ENCODE measurements at places on chromosomes 12 and 14.

- H3K4me1 ChIP-seq: peaks cover 6% of the 10 kb centered on the region
- peak; percentile 49 for DNase-seq
- no peaks in the 10 kb centered on the region for H3K27me3 ChIP-seq
- no peak overlapping the region for H3K27ac ChIP-seq
Measured at GRCh38 chr12:95633049-95633731, 81.9 kb upstream of the USP44 start.

DNA sequence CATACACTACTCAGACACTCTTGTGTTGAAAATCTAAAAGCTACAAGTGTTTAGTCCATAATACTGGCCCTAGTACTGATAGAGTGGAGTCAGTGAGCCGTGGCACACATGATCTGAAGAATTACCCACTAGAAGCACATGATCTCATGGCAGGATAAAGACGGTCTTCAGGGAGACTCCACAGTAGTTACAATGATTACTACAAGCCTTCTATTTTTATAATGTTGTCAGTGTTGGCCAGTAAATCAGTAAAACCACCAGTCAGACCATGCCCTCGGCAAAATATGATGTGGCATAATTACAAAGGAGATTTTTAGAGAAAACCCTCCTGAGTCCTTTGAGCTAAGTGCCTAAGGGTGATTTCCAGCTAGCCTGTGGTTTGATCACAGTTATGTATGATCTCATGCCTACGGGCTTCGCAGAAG is 114.9 kb downstream of the PDZRN4 start:
- H3K27me3 ChIP-seq: no peaks in the 10 kb centered on the region
- H3K27ac ChIP-seq: no peak overlapping the region
- no peak overlapping the region for H3K4me3 ChIP-seq

GRCh38 chr12:2970744-2971143 is 11.5 kb downstream of the TEAD4 start:
- no peak overlapping the region for H3K27ac ChIP-seq
- peaks cover 3% of the 10 kb centered on the region for H3K36me3 ChIP-seq
- peak; percentile 64 for DNase-seq
- no peaks in the 10 kb centered on the region for H3K4me1 ChIP-seq

GRCh38 chr12:120720234-120720986 is 5.2 kb upstream of the ACADS start:
- peaks cover 26% of the 10 kb centered on the region for H3K36me3 ChIP-seq
- H3K27ac ChIP-seq: no peak overlapping the region
- no peaks in the 10 kb centered on the region for H3K4me1 ChIP-seq
- no peak overlapping the region for H3K4me3 ChIP-seq
- DNase-seq: no peak

- H3K4me3 ChIP-seq: no peak overlapping the region
- no peak for DNase-seq
- no peaks in the 10 kb centered on the region for H3K4me1 ChIP-seq
- peak overlapping the region; percentile 44 for H3K27ac ChIP-seq
Measured at GRCh38 chr12:127613056-127613455, 653.9 kb upstream of the TMEM132C start.

GRCh38 chr12:38465020-38465419 is 148.4 kb downstream of the ALG10B start:
- H3K27me3 ChIP-seq: no peaks in the 10 kb centered on the region
- no peak overlapping the region for H3K4me3 ChIP-seq
- no peaks in the 10 kb centered on the region for H3K4me1 ChIP-seq
- no peaks in the 10 kb centered on the region for H3K36me3 ChIP-seq

DNA sequence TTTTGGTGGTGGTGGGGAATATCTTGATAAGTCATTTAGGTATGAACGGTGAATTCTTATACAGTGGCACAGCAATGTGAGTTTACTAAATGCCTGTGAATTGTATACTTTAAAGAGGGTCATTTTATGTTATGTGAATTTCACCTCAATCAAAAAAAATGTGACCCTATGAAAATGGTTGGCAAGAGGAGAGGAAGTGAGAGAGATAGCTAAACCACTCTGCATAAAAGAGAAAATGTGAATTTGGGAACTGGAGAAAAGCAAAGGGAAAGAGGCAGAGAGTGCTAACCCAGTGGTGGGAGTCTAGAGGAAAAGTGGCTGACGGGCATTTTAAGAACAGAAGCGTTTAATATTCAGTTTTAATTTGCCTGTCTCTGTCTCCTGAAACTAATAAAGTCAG is 93.8 kb downstream of the SLC38A6 start:
- no peaks in the 10 kb centered on the region for H3K4me1 ChIP-seq
- H3K27ac ChIP-seq: no peak overlapping the region
- H3K4me3 ChIP-seq: no peak overlapping the region

- H3K27ac ChIP-seq: no peak overlapping the region
- no peaks in the 10 kb centered on the region for H3K27me3 ChIP-seq
- no peak for DNase-seq
- H3K36me3 ChIP-seq: no peaks in the 10 kb centered on the region
- H3K4me3 ChIP-seq: no peak overlapping the region
- no peaks in the 10 kb centered on the region for H3K4me1 ChIP-seq
Measured at GRCh38 chr12:132354211-132354981, 25.0 kb upstream of the GALNT9 start.

- no peak overlapping the region for H3K27ac ChIP-seq
- H3K4me1 ChIP-seq: no peaks in the 10 kb centered on the region
- no peak for DNase-seq
Measured at GRCh38 chr12:1204581-1205121, 213.6 kb downstream of the ERC1 start.

DNA sequence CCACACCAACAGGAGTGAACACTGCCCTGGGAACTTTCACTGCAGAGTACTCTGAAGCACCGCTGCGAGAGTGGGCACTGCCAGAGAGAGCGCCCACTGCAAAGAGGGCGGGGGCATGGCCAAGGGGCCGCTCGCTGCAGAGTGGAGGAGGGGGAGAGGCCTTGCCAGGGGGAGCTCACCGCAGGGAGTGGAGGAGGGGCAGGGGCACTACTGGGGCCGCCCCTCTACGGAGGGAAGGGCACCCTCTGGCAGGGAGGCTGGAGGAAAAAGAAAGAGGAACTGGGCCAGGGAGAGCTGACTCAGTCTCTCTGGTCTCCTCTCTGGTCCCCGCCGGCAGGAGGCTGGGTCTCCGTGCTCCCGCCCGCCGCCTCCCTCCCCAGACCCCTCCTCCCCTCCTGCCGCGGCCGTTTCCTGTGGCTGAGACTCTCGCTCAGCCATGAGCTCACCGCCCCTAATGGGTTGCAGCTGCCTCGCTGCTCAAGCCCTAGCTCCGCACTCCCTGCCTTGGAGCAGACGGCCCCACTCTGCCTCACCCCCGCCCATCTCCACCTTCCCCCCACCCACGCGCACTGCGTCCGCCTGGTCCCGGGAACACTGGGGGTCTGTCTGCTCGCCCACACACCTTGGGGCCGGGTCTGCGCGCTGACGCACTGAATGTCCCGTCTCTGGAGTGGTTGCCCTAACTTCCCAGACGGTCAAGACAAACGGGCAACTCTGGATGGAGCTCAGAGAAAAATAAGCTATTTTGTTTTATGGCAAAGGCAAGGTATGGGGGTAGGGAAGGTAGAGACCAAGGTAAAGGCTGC is 1.3 kb downstream of the ARHGEF40 start:
- DNase-seq: peak; percentile 98
- peaks cover 5% of the 10 kb centered on the region for H3K4me1 ChIP-seq
- peak overlapping the region; percentile 89 for H3K4me3 ChIP-seq
- peak overlapping the region; percentile 99 for H3K27ac ChIP-seq
- peaks cover 8% of the 10 kb centered on the region for H3K36me3 ChIP-seq
- H3K27me3 ChIP-seq: no peaks in the 10 kb centered on the region

DNA sequence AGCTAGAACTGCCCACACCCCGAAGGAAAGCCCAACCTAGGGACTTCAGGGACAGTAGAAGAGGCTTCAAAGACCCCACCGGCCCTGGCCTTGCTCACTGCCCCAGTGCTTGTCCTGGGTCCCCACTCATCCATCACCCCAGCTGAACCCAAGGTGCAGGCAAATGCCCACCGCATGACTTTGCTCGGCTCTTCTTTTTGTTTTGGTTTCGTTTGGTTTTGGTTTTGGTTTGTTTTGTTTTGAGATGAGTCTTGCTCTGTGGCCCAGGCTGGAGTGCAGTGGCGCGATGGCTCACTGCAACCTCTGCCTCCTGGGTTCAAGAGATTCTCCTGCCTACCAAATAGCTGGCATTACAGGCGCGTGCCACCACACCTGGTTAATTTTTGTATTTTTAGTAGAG is 9.0 kb downstream of the CCDC85C start:
- no peak overlapping the region for H3K4me3 ChIP-seq
- DNase-seq: no peak
- no peak overlapping the region for H3K27ac ChIP-seq
- H3K4me1 ChIP-seq: peaks cover 1% of the 10 kb centered on the region
- no peaks in the 10 kb centered on the region for H3K27me3 ChIP-seq
- H3K36me3 ChIP-seq: no peaks in the 10 kb centered on the region

DNA sequence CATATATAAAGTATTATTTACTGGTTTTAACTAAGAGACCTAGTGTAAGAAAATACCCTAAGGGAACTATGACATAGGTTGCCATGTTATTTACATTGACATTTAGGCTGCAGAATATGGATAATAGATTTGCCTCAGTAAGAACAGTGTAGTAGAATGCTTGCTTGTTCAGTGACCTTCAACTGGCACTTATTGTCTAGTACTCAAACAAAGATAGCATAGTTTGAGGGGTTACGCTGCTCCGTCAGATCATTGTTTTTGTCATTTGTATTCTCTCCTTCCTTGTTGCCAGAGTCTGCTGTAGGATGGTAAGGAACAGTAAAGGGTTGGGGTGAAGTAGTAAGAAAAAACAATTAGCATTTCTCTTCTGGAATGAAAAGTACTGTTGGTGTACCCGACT is 33.2 kb downstream of the TOGARAM1 start:
- H3K4me3 ChIP-seq: no peak overlapping the region
- H3K4me1 ChIP-seq: no peaks in the 10 kb centered on the region
- no peak overlapping the region for H3K27ac ChIP-seq
- no peak for DNase-seq

- no peaks in the 10 kb centered on the region for H3K36me3 ChIP-seq
- no peak overlapping the region for H3K4me3 ChIP-seq
- no peaks in the 10 kb centered on the region for H3K27me3 ChIP-seq
- H3K4me1 ChIP-seq: no peaks in the 10 kb centered on the region
- H3K27ac ChIP-seq: no peak overlapping the region
Measured at GRCh38 chr12:31477687-31478086, 113.2 kb downstream of the DENND5B start.

DNA sequence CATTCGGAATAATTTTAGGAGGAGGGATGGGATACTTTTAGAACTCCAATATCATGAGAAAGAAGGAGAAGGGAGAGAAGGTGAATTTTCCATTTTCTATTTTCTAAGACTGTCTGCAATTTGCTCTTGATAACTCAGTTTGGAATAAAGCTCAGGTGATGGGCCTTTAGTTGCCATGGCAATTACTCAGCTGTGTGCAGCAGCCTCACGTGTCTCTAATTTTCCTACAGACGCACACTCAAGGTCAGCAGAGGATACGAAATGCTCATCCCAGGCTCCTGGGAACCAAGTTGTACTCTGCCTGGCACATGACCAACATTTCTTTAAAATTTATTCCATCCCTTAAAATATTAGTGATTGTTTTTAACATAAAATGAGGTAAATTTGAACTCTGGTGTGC is 76.7 kb downstream of the TTC8 start:
- DNase-seq: no peak
- H3K4me1 ChIP-seq: no peaks in the 10 kb centered on the region
- no peaks in the 10 kb centered on the region for H3K27me3 ChIP-seq
- H3K36me3 ChIP-seq: no peaks in the 10 kb centered on the region
- H3K4me3 ChIP-seq: no peak overlapping the region
- no peak overlapping the region for H3K27ac ChIP-seq

- H3K36me3 ChIP-seq: no peaks in the 10 kb centered on the region
- no peaks in the 10 kb centered on the region for H3K27me3 ChIP-seq
- no peak for DNase-seq
- no peak overlapping the region for H3K4me3 ChIP-seq
- no peaks in the 10 kb centered on the region for H3K4me1 ChIP-seq
Measured at GRCh38 chr14:56959869-56960268, 149.6 kb upstream of the OTX2 start.

GRCh38 chr14:88604212-88604611 is 41.4 kb downstream of the ZC3H14 start:
- no peaks in the 10 kb centered on the region for H3K27me3 ChIP-seq
- DNase-seq: no peak
- H3K36me3 ChIP-seq: peaks cover 14% of the 10 kb centered on the region

Measured in mesendoderm (in vitro differentiated cells).